ENCODE measurements at places on chromosomes 2 and 18.

- no peak for DNase-seq
Observed at GRCh38 chr2:36775261-36775660, 78.8 kb downstream of the VIT start.

DNA sequence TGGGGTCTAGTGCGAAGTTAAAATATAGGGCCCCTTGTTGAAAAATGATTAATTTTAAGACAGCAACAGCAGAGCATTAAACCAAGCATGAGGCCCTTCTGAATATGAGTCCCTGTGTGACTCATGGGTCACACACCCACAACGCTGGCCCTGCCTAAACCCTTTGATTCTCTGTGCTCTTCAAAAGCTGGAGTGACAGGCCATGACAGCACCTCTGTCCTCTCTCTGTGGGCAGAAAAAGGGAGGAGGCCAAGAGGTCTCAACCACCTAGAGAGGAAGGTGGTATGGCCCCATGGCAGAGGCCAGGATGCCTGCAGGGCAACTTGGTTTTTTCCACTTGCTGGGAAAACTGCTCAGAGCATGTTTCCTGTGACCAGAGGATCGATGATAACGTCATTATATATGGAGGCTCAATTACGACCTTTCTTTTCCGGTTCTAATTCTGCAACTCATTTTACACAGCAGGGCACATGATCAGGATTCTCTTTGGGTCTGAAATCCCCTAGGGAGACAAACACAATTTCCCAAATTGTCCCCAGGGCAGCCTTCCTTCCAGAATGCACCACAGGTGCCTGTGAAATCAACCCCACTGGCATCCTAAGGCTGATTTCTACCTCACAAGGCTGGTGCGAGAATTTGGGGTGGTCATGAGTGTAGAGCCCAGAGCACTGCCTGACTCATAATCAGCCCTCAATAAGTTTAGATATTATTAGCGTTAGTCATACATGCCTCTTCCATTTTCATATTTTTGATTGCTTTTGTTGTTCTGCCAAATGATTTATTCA lies 102.0 kb upstream of the PPP1CB start:
- DNase-seq, result no peak

GRCh38 chr2:204072443-204073324 lies 136.1 kb downstream of the ICOS start:
- DNase-seq, result peak; percentile 2

DNA sequence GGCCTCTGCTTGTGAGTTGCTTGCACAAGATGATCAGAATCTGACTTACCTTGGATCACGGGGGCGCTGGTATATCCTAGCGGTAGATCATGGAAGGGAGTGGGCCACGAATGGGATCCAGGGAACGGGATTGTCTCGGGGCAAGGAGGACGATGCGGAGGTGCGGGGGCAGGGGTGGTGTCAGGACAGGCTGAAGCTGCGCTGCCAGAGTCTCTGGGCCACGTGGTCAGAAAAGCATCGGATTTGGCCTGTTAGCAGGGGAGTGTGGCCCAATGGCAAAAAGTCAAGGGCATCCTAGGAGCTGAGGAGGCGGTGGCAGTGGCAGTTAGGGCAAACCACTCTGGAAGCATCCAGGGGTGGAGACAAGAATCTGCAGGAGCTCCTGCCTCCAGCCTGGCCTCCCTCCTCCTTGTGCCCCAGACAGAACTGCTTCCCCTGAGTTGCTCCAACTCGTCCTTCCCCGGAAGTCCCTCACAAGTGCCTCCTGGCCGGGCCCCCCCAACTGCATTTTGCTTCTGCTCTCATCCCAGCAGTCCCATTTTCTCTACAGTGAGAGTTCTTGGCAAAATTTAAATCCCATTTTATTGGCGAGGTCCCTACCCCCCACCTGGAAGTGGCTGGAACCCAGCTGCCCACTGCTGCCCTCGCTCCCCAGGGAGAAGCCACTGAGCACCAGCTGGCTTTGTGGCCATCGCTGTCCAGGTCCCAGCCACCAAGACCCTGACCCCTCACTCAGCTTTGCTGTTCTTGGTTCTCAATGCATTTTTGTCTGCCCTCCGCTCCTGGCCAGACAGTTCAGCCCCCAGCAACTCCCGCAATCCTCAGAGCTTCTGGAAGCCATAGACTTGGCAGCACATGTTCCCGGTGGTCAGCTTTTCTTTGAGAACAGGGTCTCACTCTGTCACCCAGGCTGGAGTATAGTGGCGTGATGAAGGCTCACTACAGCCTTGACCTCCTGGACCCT lies 5.6 kb upstream of the CCDC74B start:
- DNase-seq, result no peak

DNA sequence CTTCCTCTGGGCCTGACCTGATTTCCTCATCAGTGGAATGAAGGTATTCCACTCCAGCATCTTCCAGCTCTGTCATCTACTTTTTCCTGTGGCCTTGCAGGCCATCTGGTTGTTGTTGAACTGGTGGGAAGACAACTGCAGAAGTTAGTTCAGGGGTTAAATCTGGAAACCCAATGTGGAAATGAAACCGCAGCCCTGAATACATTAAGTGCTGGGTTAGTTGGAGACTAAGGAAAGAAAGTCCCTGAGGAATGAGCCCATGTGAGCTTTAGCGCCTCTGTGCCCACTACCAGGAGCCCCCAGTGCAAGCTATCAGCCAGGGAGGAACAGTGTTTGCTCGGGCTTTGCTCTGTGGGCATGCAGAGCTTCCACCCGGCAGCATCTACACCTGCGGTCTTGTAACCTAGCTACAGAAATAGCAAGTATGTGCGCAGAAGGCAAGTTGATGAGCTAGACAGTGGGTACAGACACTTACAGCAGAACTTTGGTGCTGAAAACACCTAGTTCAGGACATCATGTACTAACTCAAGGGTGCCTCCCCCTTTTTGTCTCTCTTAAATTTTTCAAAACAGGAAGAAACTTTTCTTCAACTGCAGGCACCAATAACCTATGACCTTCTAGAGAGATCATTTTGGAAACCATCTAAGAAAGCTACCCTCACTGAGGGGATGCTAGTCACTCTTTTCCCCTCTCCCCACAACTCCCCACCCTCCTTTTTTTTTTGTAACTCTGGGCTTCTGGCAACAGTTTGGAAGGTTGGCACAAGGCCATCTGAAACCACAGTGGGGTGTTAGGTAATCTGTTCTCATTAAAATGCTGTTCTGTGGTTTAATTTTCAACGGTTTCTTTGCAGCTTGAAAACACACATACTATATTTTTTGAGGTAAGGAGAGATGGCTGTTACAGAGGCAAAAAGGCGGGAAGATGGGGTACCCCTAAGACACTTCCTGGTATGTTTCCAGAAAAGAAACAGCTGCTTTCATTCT lies 18.3 kb upstream of the CXCR4 start:
- peak; percentile 15 for DNase-seq

DNA sequence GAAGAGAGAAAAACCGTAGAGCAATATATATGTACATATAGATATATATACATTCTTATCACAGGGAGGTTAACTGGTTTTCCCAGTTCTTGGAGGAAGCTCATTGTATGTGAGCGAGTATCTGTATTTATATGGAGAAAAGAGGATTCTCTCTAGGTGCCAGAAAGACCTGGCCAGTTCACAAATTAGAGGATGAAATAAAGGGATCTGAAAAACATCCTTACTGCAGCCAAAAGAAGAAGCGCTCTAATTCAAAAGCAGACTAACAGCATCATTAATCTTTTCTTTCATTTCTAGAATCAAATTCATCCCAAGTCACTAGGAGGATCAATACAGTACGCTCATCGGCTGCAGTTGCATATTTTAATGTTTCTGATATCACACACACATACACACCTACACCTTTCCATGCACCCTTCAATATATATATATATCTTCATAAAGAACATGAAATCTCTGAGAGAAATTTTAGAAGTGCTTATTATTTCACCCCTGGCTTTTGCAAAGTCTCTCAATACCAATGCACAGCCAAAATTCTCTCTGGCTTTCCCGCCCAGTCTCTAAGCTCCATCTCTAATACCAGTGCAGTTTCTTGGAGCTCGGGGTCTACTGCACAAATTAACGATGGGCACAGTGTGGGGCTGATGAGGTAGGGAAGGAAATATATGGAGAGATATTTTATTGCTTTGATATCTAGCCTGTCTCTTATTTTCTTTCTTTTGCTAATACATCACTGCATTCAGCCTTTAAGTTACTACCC lies 731 bp downstream of the NRXN1 start:
- no peak for DNase-seq

DNA sequence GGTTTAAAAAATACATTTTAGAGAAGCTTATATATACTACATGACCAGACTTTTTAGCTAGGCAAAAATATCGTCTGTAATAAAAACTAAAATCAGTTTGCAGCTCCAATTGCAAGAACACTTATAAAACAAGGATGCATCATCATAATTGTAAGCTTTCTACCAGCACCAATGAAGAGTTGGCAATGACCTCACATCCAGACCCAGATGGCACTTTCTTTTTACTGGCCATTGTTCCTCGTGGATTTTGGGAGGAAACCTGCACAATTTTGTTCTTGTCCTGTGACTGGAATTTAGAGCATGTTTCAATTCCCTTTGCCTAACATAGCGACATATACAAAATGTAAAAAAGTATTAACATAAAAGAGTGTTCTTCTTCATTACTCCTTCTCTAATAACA lies 174.3 kb downstream of the ZNF521 start:
- no peak for DNase-seq

- no peak for DNase-seq
Observed at GRCh38 chr2:30421604-30422443, 25.2 kb upstream of the LCLAT1 start.

DNA sequence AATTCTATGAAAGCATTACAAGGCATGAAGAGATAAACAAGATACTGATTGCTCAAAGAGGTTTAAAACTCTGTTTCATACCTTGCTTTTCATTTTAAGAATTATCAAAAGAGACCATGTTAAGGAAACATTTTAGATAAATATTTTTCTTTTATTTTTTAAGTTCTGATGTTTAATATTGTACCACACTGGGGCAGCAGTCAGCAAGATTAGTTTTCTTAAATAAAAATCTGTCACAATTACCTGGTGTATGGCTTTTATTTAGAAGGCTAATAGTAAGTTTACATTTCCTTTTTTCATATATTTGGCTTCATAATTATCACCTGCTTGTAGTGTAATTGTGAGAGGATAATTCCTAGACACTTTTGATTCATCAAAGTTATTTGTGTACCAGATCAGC lies 46.4 kb downstream of the ZNF804A start:
- DNase-seq, result no peak

GRCh38 chr18:70188113-70188512 lies 17.4 kb downstream of the RTTN start:
- no peak for DNase-seq

- DNase-seq, result no peak
Observed at GRCh38 chr2:34241905-34242762, 643.0 kb upstream of the FAM98A start.

DNA sequence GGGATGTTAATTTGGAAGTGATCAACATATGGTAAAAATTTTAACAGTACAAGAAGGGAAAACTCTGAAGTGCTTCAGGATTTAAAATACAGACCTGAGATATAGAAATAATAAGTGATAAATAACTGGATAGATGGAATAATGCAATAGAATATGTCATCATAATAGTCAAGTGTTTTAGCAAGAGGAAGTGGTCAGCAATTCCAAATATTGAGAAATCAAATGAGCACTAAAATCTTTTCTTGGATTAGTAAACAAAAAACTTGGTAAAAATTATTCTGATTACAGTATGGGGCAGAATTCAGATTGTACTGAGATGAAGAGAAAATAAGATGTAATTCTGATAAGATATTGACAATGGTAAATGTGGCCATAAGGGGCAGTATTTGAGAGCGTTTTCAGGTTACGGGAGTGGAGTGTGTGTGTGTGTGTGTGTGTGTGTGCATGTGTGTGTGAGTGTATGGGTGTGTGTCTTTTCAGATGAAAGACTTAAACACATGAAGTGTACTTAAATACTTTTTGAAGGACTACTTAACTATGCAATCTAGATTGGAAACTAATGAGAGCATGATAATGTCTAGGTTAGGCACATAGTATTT lies 217.9 kb upstream of the ITGA4 start:
- no peak for DNase-seq

- no peak for DNase-seq
Observed at GRCh38 chr2:38174646-38175423, 98.9 kb upstream of the CYP1B1 start.

DNA sequence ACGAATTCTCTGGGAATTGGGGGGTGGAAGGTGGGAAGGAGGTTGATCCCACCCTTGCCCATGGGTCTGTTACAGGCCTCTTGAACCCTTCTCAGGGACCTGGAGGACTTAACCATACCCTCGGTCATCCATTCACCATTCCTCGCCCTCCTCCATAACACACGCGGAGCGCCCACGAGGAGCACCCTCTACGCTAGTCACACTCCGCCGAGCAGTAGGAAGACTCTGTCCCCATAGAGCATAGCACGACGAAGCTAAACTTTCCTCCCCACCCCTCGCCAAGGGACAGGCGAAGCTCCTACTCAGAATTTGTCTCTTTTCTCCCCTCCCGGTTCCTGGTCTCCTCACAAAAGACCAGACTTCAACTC lies 611 bp upstream of the ITSN2 start:
- DNase-seq, result no peak

- no peak for DNase-seq
Observed at GRCh38 chr2:105344704-105345345, 7.5 kb downstream of the C2orf49 start.

DNA sequence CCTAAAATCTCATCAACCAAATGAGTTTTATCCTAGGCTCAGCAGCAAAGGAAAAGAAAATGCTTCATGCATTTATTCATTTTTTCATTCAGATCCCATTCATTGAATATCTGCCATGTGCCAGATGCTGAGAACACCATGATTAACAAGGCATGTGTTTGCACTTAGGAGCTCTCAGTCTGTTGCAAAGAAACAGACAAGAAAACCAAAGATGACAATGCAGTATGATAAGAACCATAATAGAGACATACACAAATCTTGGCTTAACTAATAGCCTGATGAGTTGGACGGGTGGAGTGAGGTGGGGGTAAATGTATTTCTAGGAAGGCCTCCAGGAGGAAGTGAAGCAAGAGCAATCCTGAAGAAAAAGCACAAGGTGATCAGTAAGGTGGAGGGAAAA lies 177.8 kb upstream of the SCN7A start:
- DNase-seq, result no peak

DNA sequence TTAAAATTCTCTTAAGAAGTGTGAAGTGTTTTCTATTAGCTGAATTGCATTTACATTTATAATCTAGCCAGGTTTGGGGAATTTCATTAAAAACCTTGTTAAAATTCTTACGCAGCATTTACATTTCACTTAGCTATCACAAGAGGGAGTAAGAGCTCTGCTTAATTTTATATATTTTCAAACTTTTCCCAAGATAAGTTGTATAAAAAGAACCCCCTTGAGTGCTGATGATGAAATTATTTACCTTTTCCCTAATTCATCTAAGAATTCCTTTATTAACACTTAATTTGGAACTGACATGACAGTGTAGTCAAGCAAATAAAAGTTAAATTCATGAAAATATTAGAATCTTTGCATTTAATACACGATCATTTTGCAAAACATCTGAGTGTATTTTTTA lies 54.2 kb upstream of the ZSWIM2 start:
- no peak for DNase-seq

- DNase-seq, result no peak
Observed at GRCh38 chr2:179729966-179730365, 131.4 kb downstream of the ZNF385B start.
